Activated naive CD8-positive, alpha-beta T cell treated with anti-CD3 and anti-CD28 coated beads for 36 hours (primary cell): ENCODE measurements at places on chromosomes 16 and 17. TPM values are rescaled to one million over a fixed set of nuclear protein-coding genes. Genes with fewer than 3 reads are reported as not detected.

The PKMYT1 gene
- 144 TPM for total RNA-seq

The KCTD19 gene
- 2.2 TPM for total RNA-seq

The TPSAB1 gene
- total RNA-seq, result not detected

The TMC8 gene
- 136 TPM for total RNA-seq

The NUPR1 gene
- not detected for total RNA-seq

The XAF1 gene
- 54.0 TPM for total RNA-seq

The WIPF2 gene
- 17.4 TPM for total RNA-seq

The PERCC1 gene
- total RNA-seq, result 0.40 TPM

The CTRB1 gene
- total RNA-seq, result not detected

The CA10 gene
- not detected for total RNA-seq

The ZNF688 gene
- 7.6 TPM for total RNA-seq

The AOC2 gene
- total RNA-seq, result 1.9 TPM

DNA sequence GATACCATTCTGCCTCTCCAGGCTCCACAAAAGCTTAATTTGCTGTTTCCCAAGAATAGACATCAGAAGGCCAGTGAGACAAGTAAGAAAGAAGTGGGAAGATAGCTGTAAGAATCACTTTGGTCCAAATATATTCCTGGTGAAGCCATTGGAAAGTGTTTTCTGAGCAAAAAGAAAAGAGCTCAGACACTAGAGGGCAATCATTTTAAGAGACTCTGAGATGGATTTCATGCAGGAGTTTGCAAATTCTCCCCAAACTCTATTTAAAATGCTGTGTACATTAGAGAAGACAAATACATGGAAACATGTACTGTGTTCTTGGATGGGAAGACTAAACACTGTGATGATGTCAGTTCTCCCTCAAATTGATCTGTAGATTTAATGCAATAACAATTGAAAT is 8.0 kb upstream of the SLC6A2 start:
- H3K27me3 ChIP-seq, result no peaks in the 10 kb centered on the region
- H3K27ac ChIP-seq, result no peak overlapping the region
- no peaks in the 10 kb centered on the region for H3K36me3 ChIP-seq
- DNase-seq, result no peak

DNA sequence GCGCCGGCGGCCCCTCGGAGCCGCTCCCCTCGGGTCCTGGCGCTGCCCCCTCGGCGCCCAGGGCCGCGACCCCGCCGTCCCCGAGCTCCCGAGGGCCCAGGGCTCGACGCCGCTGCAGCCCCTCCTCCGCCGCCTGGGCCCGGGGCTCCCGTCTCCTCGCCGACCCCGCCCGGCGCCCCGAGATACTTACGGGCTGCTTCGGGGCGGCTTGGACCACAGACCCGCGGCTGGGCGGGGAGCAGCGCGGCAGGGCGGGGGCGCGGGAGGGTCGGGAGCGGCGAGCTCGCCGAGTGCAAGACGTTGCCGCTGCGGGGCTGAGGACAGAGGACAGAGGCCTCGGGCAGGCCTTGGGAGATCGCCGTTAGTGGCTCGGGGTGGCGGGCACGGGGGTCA is 290 bp downstream of the TOB1 start:
- peak overlapping the region; percentile 96 for H3K4me3 ChIP-seq
- no peak for DNase-seq
- peaks cover 4% of the 10 kb centered on the region for H3K27me3 ChIP-seq
- peak overlapping the region; percentile 97 for H3K27ac ChIP-seq
- peaks cover 15% of the 10 kb centered on the region for H3K36me3 ChIP-seq

DNA sequence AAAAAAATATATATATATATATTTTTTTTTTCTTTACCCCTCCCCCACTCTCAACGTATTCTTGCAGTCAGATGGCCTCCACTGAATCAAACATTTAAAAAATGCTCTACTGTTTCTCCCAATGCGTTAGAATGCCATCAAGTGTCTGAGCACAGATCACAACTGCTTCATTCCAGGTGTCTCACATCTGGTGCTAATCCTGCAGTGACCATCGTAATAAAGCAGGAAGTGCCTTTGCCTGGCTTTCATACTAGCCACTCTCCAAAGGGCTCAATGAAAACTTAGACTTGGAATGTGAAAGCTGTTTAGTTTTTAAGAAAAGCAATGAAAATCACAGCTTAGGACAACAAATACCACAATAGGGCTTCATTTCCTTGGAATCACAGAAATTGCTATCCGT is 37.2 kb downstream of the SKAP1 start:
- H3K4me1 ChIP-seq, result peaks cover 34% of the 10 kb centered on the region
- DNase-seq, result no peak
- H3K27ac ChIP-seq, result no peak overlapping the region
- no peak overlapping the region for H3K4me3 ChIP-seq
- H3K27me3 ChIP-seq, result no peaks in the 10 kb centered on the region

DNA sequence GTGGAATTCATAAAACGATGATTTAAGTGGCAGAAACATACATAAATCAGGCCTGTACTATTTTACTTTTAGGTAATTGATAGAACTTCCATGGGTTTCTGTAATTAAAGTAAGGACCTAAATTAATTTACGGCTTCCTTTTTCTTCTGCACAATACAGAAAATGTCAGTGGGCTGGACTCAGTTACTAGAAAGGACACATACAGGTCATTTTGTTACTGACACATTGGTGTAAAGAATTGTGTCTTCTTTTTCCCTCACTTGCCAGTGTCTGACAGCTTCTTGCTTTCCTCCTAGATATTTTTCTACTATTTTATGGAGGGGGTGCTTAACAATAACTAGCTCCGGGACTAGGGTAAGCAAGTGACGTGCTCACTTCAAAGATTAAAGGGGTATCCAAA is 304.8 kb downstream of the RBFOX1 start:
- H3K4me3 ChIP-seq, result no peak overlapping the region
- H3K36me3 ChIP-seq, result no peaks in the 10 kb centered on the region
- no peak for DNase-seq
- no peaks in the 10 kb centered on the region for H3K4me1 ChIP-seq

GRCh38 chr16:14559809-14560241 is 70.2 kb downstream of the PARN start:
- no peak overlapping the region for H3K27ac ChIP-seq
- no peak overlapping the region for H3K4me3 ChIP-seq
- H3K36me3 ChIP-seq, result peaks cover 3% of the 10 kb centered on the region
- no peak for DNase-seq
- peaks cover 4% of the 10 kb centered on the region for H3K4me1 ChIP-seq
- no peaks in the 10 kb centered on the region for H3K27me3 ChIP-seq

GRCh38 chr17:45732926-45733505 is 51.1 kb upstream of the CRHR1 start:
- no peaks in the 10 kb centered on the region for H3K4me1 ChIP-seq
- no peak overlapping the region for H3K27ac ChIP-seq
- H3K36me3 ChIP-seq, result peaks cover 2% of the 10 kb centered on the region
- no peak for DNase-seq
- peaks cover 17% of the 10 kb centered on the region for H3K27me3 ChIP-seq

- H3K36me3 ChIP-seq, result peaks cover 18% of the 10 kb centered on the region
- H3K27ac ChIP-seq, result no peak overlapping the region
- no peaks in the 10 kb centered on the region for H3K27me3 ChIP-seq
- no peak for DNase-seq
- no peak overlapping the region for H3K4me3 ChIP-seq
Observed at GRCh38 chr17:73066148-73066884, 26.2 kb downstream of the SLC39A11 start.

DNA sequence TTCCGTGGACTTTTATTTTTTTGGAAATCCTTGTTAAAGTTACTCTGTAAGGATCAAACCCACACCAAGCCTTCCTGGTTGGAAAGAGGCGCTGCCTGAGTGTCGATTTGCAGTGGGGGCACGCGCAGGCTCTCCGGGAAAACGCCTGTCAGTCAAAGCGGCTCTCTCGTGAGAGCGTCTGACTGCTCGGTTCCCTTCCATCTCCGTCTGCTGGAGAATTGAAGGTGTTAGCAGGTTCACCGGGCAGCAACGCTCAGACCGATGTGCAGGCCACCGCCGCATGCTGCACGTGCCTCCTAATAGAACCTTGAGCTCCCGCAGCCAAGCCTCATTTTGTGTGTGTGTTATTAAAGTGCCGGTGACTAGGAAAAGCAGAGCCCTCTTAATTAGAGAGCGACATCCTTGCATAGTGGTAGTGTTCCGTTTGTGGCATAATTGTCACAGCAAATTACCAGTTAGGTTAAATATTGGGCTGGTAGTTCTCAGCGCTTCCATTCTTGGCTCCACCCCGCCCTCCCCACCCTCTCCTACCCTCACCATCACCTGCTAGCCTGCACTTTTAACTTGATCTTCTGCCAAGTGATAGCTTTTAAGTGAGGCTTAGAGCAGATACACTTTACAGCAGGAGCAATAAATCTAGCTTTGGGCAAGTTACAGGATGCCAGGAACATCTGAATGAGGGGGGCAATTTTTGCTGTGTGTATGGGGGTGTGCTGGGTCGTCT is 75.5 kb downstream of the RPA1 start:
- H3K27ac ChIP-seq, result no peak overlapping the region
- DNase-seq, result no peak
- H3K4me1 ChIP-seq, result peaks cover 7% of the 10 kb centered on the region
- H3K4me3 ChIP-seq, result no peak overlapping the region
- H3K36me3 ChIP-seq, result no peaks in the 10 kb centered on the region

- H3K4me3 ChIP-seq, result no peak overlapping the region
- peaks cover 3% of the 10 kb centered on the region for H3K27me3 ChIP-seq
- no peaks in the 10 kb centered on the region for H3K4me1 ChIP-seq
- H3K36me3 ChIP-seq, result no peaks in the 10 kb centered on the region
- DNase-seq, result no peak
Observed at GRCh38 chr16:52068447-52069074, 478.4 kb downstream of the TOX3 start.

GRCh38 chr16:20344611-20345010 is 7.9 kb downstream of the UMOD start:
- H3K4me3 ChIP-seq, result no peak overlapping the region
- no peak for DNase-seq
- H3K27me3 ChIP-seq, result no peaks in the 10 kb centered on the region

- peaks cover 76% of the 10 kb centered on the region for H3K27me3 ChIP-seq
- H3K4me1 ChIP-seq, result peaks cover 10% of the 10 kb centered on the region
- peak overlapping the region; percentile 48 for H3K4me3 ChIP-seq
- H3K27ac ChIP-seq, result no peak overlapping the region
- H3K36me3 ChIP-seq, result no peaks in the 10 kb centered on the region
Observed at GRCh38 chr17:49497148-49498028, 2.3 kb downstream of the NGFR start.

- H3K27ac ChIP-seq, result no peak overlapping the region
- DNase-seq, result no peak
- no peaks in the 10 kb centered on the region for H3K27me3 ChIP-seq
- no peak overlapping the region for H3K4me3 ChIP-seq
Observed at GRCh38 chr17:17865035-17865434, 28.2 kb upstream of the SREBF1 start.

GRCh38 chr17:65442691-65443090 is 118.8 kb downstream of the AXIN2 start:
- no peaks in the 10 kb centered on the region for H3K36me3 ChIP-seq
- H3K4me3 ChIP-seq, result no peak overlapping the region
- no peaks in the 10 kb centered on the region for H3K4me1 ChIP-seq
- H3K27ac ChIP-seq, result no peak overlapping the region
- H3K27me3 ChIP-seq, result peaks cover 31% of the 10 kb centered on the region

GRCh38 chr16:8568231-8568617 is 22.1 kb downstream of the TMEM114 start:
- H3K36me3 ChIP-seq, result no peaks in the 10 kb centered on the region
- H3K27ac ChIP-seq, result no peak overlapping the region
- peaks cover 15% of the 10 kb centered on the region for H3K27me3 ChIP-seq
- H3K4me3 ChIP-seq, result no peak overlapping the region
- H3K4me1 ChIP-seq, result peaks cover 4% of the 10 kb centered on the region

- H3K36me3 ChIP-seq, result no peaks in the 10 kb centered on the region
- no peak overlapping the region for H3K4me3 ChIP-seq
- H3K4me1 ChIP-seq, result no peaks in the 10 kb centered on the region
- H3K27ac ChIP-seq, result no peak overlapping the region
- no peaks in the 10 kb centered on the region for H3K27me3 ChIP-seq
- no peak for DNase-seq
Observed at GRCh38 chr16:49200223-49200820, 81.3 kb downstream of the CBLN1 start.

- DNase-seq, result no peak
- H3K36me3 ChIP-seq, result peaks cover 21% of the 10 kb centered on the region
- no peaks in the 10 kb centered on the region for H3K4me1 ChIP-seq
Observed at GRCh38 chr17:72772331-72772821, 320.1 kb downstream of the SLC39A11 start.

DNA sequence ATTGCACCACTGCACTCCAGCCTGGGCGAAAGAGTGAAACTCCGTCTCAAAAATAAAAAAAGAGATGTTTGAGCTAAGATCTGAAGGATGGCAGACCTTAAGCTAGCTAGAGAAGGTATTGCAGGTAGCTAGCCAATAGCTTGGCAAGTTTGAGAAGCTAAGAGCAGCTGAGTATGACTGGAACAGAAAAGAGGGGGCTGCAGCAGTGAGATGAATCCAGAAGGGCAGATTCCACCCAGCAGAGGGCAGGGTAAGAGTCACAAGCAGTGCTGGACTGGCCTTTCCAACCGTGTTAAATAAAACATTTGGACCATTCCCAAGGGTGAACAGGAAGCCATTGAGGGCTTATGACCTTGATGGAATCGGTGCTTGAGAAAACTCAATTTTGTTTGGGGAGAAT is 5.7 kb upstream of the PHAF1 start:
- H3K4me1 ChIP-seq, result no peaks in the 10 kb centered on the region
- H3K36me3 ChIP-seq, result peaks cover 4% of the 10 kb centered on the region
- H3K4me3 ChIP-seq, result no peak overlapping the region
- H3K27me3 ChIP-seq, result no peaks in the 10 kb centered on the region
- H3K27ac ChIP-seq, result no peak overlapping the region
